Subcutaneous preadipocyte (primary cell): ENCODE measurements at places on chromosomes 6 and 20. TPM values are rescaled to one million over a fixed set of nuclear protein-coding genes. Genes with fewer than 3 reads are reported as not detected.

RNF182 gene
- 1.8 and 5.5 TPM in 2 replicates for total RNA-seq

HUS1B gene
- 0.59 and 1.1 TPM in 2 replicates for total RNA-seq

RALY gene
- 65.4 and 65.7 TPM in 2 replicates for total RNA-seq

OR2H2 gene
- total RNA-seq = not detected in 2 replicates

NOL7 gene
- 49.2 and 57.9 TPM in 2 replicates for total RNA-seq

SLC17A9 gene
- total RNA-seq = 8.5 and 13.3 TPM in 2 replicates

C6orf47 gene
- 12.5 and 15.8 TPM in 2 replicates for total RNA-seq

EEF1A2 gene
- not detected in 2 replicates for total RNA-seq

PTK6 gene
- under 0.01 TPM in 1 of 2 replicates, not detected in the other for total RNA-seq

MRPS10 gene
- total RNA-seq = 39.7 and 64.1 TPM in 2 replicates

PTCRA gene
- total RNA-seq = not detected in 2 replicates

CGA gene
- total RNA-seq = not detected in 2 replicates

FBXL4 gene
- total RNA-seq = 12.1 and 15.6 TPM in 2 replicates

PGC gene
- total RNA-seq = not detected in 2 replicates

SLC16A10 gene
- total RNA-seq = under 0.01 TPM in 1 of 2 replicates, not detected in the other

PCNA gene
- 177 and 181 TPM in 2 replicates for total RNA-seq

RIMS1 gene
- not detected in 2 replicates for total RNA-seq

SMOC2 gene
- 0.37 TPM in 1 of 2 replicates, not detected in the other for total RNA-seq

GJA10 gene
- total RNA-seq = not detected in 2 replicates

GFRAL gene
- total RNA-seq = not detected in 2 replicates

PRRT1 gene
- under 0.01 and 0.20 TPM in 2 replicates for total RNA-seq

WASF1 gene
- 9.9 and 11.7 TPM in 2 replicates for total RNA-seq

SRSF6 gene
- total RNA-seq = 43.7 and 62.9 TPM in 2 replicates
